ENCODE measurements at places on chromosomes 5 and 9.

- DNase-seq = peak; percentile 33
Measured at GRCh38 chr5:36494841-36495601, 111.4 kb upstream of the SLC1A3 start.

GRCh38 chr5:77893225-77893860 is 117.2 kb upstream of the TBCA start:
- DNase-seq = peak; percentile 96

DNA sequence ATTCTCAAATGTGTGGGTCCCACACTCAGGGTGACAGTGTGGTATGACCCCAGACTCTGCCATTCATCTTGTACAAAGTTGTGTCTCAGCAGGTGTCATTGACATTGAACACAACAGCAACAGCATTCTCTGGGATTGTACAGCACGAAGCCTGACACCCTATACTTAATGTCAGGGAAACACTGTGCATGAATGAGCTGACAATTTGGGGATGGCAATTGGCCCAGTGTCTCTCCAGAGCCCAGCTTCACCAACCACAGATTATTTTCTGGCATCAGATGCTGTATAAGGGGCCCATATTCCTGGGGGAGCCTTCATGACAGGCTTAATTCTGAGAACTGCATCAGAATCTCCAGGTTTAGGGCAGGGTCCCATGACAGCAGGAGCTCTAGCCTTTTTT is 143.2 kb downstream of the GCNT1 start:
- no peak for DNase-seq

- peak; percentile 3 for DNase-seq
Measured at GRCh38 chr9:93680443-93681268, 104.3 kb downstream of the PHF2 start.

DNA sequence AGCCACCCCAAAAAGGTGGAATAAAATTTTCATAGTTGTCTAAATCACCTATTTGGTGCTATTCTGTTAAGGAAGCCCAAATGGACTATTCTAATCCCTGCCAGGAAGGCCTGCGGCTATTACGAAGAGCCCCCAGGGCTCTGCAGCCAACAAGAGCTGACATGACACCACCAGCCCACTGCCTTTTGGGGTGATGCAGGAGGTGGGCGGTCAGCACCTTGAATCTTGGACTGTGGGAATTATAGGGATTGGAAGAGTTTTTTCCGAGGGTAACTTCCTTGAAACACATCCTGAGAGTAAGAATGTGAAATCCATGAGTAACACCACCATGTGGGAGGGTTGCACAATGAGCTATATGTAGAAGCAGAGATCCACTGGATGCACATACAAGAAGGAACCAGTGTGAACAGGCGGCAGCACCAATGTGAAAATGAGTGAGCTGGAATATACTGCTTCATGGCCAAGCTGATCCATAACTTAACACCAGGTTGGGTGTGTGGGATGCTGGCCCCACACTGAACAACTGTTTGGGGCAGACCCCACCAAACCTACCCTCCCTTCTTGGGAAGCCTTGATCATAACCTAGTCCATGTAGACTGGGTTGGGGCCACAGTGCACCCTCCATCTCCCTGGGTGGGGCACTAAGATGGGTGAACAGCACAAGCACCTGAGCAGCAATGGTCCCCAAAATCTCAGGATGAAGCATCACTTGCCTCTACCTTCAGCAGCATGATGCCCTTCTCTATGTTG is 239.0 kb downstream of the FSTL4 start:
- no peak for DNase-seq

DNA sequence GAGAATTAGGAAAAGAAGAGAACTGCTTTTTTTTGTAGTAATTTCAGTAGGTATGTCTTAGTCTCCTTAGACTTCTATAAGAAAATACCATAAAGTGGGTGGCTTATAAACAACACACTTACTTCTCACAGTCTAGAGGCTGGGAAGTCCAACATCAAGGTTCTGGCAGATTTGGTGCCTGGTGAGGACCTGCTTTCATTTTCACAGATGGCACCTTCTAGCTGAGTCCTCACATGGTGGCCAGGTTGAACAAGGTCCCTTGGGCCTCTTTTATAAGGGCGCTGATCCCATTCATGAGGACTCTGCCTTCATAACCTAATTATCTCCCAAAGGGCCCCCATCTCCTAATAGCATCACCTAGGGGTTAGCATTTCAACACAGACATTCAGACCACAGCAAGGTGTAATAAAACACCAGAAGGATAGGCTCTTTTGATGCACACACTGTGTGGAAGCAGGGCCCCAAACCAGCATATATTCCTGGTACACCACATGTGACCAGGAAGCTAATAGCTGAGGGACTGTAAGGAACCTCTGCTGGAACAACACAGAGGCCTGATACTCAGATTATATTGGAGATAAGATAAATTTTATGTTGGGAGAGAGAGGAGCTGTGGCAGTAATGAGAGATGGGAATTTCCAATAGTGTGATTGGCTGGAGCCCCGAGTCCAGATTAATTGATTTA is 384.9 kb downstream of the RAB3C start:
- DNase-seq = no peak

DNA sequence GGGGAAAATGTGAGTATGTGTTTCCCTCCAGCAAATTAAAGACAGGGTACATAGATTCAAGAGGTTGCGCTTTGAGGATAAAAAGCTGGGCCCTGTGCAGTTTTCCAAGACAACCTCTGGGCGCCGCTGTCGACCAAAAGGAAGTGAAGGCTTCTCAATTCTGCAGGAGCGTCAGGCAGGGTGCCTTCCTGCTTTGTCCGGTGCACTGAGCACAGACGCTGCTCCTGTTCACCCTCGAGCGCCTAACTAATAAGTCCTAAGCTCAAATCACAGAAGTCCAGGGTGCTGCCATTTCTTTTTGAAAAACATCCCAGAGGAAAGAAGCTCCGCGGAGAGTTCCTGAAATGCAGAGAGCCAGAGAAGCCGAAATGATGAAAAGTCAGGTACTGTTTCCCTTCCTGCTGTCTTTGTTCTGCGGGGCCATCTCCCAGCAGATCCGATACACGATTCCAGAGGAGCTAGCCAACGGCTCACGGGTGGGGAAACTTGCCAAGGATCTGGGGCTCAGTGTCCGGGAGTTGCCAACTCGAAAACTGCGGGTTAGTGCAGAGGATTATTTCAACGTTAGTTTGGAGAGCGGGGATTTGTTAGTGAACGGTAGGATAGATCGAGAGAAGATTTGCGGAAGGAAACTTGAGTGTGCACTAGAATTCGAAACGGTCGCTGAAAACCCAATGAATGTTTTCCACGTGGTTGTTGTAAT is at the start of gene PCDHGB1:
TSS of gene PCDHGB1 (plus strand) at position 183 of the 703 bp plus-strand sequence. CDS start at position 345, 162 bp downstream.
- DNase-seq = peak; percentile 73

- DNase-seq = peak; percentile 89
Measured at GRCh38 chr9:89606049-89606623, 1.3 kb downstream of the GADD45G start.

DNA sequence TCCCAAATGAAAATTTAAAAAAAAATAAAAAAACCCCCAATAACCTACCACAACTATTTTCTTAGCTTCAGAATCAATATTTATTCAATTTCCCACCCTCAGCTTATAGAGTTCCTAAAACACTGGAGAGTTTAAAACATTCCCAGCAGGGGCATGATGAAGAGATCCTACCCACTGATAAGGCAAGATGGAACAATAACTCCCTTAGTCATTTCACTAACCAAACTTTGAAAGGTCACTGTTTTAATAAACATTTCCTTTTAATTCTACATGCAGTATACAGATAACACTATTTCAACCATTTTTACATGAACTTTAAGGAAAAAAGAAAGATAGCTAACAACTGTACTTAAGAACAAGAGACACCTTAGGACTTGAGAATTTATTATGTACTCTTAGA is 34.9 kb upstream of the ACOT12 start:
- DNase-seq = no peak

- no peak for DNase-seq
Measured at GRCh38 chr5:34775886-34776285, 63.1 kb upstream of the TTC23L start.

GRCh38 chr5:27535031-27535557 is 496.7 kb upstream of the CDH9 start:
- no peak for DNase-seq

GRCh38 chr9:78542491-78543181 is 245.7 kb downstream of the PSAT1 start:
- no peak for DNase-seq

DNA sequence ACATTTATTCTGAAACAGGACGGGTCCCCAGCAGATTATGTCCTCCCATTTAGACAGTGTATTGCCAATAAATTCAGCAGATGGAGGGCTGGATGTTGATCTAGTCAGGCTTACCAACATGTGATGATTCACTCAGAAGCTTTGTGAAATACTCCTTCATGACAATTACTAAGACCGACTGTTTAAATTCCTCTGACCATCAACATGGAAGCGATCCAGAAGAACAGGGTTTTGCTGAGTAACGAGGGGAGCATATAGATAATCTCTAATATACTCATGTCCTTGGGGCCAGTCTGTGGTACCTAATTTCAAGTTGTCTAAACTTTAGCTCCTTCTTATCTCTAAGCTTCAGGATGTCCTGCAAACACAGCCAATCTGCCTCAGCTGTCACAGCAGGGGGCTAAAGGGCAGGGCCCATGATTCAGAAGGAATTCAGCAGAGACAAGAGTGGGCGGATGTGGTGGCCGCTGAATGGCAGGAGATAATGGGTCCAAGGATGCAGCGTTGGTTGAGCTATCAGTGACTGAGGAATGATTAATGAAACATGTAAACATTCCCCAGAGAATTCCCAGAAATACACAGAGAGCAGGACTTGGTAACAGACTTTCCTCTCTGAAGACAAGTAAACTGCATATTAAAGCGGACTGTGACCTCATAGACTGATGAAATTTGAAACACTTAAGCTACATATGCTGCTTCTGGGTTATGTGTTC is 109.4 kb downstream of the ANKRD55 start:
- DNase-seq = peak; percentile 100

- DNase-seq = peak; percentile 77
Measured at GRCh38 chr5:72234265-72234700, 85.8 kb downstream of the MRPS27 start.

- no peak for DNase-seq
Measured at GRCh38 chr5:117488976-117489500, 914.4 kb upstream of the SEMA6A start.

DNA sequence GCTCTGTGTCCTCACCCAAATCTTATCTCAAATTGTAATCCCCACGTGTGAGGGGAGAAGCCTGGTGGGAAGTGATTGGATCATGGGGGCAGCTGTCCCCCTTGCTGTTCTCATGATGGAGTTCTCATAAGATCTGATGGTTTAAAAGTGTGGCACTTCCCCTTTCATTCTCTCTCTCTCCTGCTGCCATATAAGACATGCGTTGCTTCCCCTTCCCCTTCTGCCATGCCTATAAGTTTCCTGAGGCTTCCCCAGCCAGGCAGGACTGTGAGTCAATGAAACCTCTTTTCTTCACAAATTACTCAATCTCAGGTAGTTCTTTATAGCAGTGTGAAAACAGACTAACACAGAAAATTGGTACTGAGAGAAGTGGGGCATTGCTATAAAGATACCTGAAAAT is 107.7 kb downstream of the DMAC1 start:
- DNase-seq = no peak

- no peak for DNase-seq
Measured at GRCh38 chr5:170527991-170528390, 24.2 kb downstream of the KCNIP1 start.

DNA sequence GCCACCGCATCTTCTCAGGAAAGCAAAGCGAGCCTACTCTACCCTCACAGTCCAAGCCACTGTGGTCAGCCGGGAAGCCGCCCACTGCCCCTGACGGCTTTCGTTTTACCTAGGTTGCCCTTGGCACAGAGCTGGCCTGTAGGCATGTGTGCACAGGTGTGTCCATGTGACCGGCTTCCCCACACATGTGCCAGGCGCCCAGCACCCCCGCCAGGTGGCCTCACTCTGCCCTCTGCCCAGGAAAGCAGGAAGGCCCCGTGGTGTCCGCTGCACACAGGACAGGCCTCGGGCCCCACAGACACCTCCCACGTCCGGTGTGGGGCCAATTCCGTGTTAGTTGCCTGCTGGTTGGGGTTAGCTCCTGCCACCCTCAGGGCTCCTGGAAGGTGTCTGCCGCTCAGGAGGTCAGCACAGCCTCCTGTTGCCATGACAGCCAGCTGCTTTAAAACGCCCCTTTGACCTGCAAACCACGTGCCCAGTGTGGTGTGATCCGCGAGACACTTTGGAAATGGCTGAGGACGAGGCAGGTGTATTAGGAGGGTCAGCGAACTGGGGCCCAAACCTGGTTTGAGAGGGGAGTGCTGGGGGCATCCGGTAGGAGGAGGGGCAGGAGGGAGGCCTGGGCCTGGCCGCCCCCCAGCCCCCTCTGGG is 28.7 kb downstream of the TPPP start:
- DNase-seq = no peak

DNA sequence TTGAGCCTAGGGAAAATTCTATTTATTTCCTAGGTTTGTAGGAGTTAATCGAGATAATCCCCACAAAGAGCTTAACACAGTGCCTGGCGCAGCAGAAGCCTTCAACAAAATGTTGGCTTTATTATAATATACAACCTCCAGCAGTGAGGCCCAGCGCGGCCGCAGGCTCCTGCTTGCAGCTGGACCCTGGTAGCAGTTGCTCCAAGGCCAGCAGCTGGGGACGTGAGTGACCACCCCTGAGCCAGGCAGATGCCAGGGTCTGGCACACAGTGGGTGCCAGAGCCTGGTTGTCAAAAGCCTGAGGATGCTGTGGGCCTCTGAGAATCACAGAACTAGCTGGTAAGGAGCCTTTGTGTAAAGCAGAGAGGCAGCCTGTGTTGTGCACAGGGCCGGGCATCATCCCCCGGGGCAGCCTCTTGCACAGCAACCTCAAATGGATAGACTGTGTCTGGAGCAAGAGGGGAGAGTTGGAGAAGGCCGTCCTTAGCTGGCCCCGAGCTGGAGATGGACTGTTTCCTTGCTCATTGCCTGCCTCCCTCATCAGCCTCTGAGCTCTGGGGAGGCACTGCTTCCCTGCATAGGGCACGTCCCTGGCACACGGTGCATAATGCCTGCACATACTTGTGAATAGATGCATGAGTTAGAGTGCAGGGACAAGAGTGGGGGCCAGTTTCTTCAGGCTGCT is 17.3 kb downstream of the CSF1R start:
- no peak for DNase-seq

DNA sequence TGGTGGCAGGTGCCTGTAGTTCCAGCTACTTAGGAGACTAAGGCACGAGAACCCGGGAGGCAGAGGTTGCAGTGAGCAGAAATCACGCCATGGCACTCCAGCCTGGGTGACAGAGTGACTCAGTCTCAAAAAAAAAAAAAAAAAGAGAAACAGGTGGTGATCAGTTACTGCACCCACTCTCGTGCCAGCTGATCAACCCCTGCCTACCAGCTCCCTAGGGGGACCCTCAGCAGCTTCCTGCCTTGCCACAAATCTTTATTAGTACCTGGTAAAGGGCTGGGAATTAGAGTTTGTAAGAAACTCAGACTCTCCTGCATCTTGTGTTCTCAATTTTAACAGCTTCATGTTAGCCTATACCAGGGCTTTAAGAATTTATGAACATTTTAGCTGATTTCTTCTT is 914.9 kb downstream of the EFNA5 start:
- peak; percentile 5 for DNase-seq

DNA sequence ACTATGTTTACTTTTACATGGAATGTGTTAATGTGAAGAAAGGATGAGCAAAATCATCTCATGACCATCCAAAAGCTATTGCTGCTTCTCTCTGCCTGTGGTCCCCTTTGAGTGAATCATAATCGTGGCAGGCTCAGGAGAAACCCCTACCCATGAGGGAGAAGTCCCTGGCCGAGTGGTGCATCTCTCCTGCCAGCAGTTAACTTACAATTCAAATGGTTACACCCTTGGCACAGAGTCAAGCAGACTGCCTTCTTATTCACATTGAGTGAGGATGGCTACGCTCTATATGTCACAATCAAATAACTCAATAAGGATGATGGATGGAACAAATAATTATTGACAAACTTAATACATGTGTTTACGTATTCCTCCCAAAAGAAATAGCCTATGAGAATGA is 179.1 kb downstream of the FGF1 start:
- DNase-seq = peak; percentile 17

All from Daoy (cell line).